ENCODE measurements at places on chromosomes 4 and X.

- no peak for DNase-seq
Measured at GRCh38 chr4:139704915-139705485, 39.4 kb downstream of the MGST2 start.

GRCh38 chrX:125681058-125681457, 361.4 kb downstream of the TEX13C start:
- no peak for DNase-seq

DNA sequence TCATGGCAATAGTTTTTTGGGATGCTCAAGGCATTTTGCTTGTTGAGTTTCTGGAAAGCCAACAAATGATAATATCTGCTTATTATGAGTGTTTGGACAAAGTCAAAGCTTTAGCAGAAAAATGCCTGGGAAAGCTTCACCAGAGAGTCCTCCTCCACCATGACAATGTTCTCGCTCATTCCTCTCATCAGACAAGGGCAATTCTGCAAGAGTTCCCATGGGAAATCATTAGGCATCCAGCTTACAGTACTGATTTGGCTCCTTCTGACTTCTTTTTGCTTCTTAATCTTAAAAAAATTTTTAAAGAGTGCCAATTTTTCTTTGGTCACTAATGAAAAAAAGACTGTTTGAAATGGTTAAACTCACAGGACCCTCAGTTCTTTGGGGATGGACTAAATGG, 136.3 kb downstream of the UBE2K start:
- no peak for DNase-seq

DNA sequence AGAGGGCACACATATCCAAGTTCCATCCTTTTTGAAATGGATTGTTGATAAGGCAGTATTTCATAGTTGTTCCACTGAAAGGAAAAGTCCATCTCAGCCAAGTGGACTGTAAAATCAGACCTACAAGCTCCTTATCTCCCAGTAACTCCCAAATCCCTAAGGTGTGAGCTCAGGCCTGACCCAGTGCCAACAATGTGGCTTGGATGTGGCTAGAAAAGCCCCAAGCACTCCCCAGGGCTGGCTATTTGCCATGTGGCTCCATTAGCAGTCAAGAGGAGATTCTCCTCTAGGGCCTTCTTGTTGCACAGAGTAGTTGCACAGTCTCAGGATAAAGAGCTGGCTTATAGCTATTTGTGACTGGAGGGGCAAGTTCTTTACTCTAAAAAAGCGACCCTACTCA, 25.0 kb upstream of the DGKK start:
- DNase-seq: no peak

DNA sequence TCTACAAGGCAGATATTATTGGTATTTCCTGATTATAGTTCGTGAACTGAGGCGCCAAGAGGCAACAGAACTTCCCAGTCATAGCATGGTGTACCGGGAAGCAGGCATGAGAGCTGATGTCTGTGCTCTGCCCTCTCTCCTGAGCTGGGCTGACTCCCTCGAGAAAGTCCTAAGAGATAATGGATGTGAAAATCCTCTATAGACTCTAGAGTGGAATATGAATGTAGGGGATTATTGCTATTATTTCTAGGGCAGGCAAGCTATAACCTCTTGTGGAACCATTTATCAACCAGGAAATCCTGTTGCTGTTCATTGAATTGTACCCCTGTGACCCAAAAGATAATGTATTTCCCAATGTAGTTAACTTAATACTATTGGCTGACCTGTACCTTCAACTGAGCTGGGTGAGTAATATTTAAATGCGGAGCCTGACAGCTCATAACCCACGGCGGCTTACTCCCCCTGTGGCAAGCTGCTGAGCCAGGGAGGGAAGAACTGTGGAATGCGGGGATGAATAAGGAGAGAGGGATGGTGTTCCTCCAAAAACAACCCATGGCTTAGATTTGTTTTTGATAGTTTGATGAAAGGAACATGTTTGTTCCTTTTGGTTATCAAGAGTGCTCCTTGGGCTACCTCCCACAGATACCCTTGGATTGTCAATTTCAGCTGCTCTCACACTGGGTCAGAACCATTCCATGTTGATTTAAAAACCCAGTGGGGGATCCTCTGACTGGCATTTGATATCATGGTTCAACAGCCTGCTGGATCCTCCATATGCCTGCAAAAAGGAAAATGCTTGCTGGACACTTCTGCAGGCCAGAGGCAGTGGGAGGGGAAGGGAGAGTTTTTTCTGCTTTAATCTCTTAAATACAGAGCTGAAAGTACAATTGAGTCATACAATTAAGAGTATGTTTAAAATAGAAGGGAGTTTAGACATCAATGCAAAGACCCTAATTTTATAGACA, 339.0 kb upstream of the BOD1L1 start:
- no peak for DNase-seq
